ENCODE measurements at places on chromosomes 3 and 15.

- no peak for DNase-seq
Measured at GRCh38 chr15:59531066-59531675, 80.4 kb upstream of the GCNT3 start.

DNA sequence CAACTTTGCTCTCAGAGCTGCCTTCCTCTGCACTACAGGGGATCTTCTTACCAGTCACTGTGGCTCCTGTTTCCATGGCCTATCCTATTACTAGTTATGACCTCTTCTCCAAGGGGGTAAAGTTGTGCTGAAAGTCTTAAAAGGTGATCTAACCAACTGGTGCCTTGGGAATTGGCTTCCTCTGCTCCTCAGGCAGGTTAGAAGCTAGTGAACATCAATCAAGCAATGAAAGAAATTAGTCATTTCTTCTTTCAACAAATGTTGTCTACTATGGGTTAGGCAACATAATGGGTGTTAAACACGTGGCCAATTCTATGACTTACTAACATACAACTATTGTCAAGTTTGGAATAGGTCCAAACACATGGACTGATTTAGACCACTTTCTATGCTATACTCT lies 571.4 kb upstream of the NAALADL2 start:
- DNase-seq = no peak

GRCh38 chr3:153026026-153026425 lies 136.0 kb upstream of the RAP2B start:
- DNase-seq = peak; percentile 44

GRCh38 chr3:22969276-22969675 lies 233.9 kb upstream of the UBE2E2 start:
- no peak for DNase-seq

DNA sequence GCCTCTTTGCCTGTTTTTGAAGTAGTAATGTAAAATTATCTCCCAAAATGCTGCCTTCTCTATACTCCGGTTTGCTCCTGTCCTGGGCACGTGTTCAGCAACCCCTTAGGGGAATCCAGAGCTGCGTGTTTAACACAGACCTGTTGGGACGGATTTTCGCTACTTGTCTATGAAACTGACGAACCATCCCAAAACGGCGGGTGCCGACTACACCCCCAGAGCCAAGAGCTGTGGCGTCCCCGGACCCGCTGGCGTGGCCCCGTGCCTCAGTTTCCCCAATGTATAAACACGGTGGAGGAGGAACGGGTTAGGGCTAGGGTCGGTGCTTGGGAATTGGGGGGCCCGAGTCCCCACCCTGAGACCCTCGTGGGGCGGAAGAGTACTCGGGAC lies 473 bp downstream of the FHIT start:
- no peak for DNase-seq

DNA sequence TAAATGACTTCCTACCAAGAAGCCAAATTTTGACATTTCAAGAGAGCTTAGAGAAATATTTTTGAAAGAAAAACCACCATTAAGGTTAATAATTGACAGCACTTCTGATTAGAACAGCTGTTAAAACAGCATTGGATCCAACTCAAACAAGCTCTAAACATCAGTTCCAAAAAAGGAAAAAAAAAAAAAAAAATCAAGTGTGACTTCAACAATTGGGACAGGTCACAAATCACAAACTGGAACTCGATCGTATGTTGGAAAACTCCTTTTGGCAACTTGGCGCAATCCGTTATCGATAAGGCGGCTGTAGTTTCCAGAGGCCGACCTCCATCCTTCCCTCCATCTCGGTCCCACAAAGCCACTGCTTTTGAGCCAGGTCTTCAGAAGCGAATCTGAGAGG lies 17.8 kb downstream of the TLE3 start:
- DNase-seq = no peak

DNA sequence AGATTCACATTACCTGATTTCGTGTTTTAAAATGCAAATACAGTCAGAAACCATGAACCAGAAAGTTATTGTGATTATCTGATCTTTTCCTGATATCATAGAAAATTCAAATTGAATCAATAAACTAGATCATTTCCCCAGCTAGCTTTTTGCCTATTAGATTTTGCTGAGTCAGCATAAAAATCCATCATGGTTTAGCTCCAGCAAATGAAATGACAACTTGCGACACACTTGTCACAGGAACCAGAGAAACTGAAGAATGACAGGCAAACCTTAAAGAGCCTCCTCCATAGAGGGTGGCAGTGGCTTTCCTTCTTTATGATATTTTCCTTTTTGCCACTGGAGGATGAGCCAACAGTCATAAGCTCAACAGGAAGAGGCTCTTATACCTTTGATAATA lies 30.6 kb upstream of the TMEM108 start:
- no peak for DNase-seq

DNA sequence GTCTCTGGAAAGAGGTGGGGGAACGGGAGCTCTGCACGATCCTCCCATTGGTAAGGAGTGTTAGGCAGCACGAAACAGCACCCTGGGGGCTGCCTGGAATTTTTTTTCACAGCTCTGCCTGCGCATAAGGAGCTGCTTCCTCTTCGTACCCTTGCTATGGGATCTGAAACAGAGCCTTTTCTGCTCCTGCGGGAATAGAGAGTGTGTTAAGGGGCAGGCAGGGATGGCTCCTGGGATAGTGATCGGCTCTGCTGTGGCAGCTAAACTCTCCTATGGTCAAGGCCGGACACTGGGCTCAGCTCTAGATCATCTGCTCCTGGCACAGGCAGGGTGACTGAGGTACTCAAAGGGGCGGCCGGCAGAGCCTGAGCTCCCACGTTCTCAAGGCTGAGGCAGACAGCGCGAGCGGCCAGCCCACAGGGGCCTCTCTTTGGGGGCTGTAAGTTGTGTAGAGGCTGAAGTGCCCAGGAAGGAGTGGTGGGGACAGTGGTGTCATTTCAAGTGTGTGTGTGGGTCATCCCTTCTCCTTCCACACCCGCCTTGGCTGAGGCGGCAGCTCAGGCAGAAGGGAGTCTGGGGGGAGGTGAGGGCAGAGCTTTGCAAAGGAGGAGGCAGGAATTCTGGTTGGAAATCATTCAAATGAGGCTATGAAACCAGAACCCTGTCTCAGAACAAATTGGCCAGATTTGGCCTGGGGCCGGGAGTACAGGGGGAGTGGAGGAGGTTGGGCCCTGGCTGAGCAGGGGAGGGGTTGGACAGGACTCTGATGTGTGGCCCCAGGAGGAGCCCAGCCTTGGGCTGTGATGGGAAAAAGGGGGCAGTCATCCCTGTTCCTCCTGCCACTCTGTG lies 31.0 kb downstream of the EPHB3 start:
- DNase-seq = no peak

GRCh38 chr3:107329088-107329487 lies 48.2 kb upstream of the CCDC54 start:
- no peak for DNase-seq

- DNase-seq = no peak
Measured at GRCh38 chr3:145869958-145870357, 291.0 kb downstream of the PLOD2 start.

GRCh38 chr3:98713984-98714383 lies 49.2 kb upstream of the ST3GAL6 start:
- DNase-seq = no peak

GRCh38 chr3:81666502-81667121 lies 94.8 kb downstream of the GBE1 start:
- DNase-seq = peak; percentile 32

- peak; percentile 62 for DNase-seq
Measured at GRCh38 chr3:19885468-19885867, 48.5 kb downstream of the EFHB start.

DNA sequence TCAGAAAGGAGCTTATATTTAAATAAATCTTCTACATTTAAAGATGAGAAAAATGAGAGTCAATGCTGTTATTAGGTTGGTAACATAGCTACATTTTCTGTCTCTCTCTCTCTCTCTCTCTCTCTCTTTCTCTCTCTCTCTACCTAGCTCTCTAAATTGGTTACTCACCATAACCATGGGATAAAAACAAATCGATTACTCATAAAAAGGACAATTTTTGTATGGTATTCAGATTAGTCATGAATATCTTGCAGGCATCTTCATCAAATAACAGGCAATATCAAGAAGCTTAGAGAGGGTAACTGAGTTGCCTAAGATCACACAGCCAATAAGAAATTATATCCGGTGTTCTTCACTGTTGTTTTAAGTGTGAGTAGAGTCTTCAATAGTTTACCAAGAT lies 81.8 kb upstream of the ALCAM start:
- DNase-seq = no peak

DNA sequence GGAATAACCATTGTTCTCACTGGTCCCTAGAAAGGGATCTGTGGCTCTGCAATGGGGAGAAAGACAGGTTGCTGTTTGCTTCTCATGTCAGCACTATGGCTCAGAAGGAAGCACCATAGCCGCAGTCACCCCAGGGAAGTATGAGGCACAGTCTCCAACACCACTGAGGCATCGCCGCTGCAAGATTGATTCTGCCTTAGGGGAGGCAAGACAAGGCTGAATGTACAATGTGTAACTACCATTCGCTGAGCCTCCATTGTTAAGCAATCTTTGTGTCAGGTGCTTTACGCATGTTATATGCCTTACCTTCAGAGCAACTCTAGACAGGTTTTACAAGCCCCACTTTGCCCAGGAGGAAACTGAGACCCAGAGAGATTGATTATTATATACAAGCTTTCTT lies 100.7 kb upstream of the KCNMB2 start:
- DNase-seq = no peak

- DNase-seq = no peak
Measured at GRCh38 chr15:89963301-89964231, 37.6 kb upstream of the ZNF710 start.

All from AG08395 (cell line).